Kidney epithelial cell (primary cell): ENCODE measurements at places on chromosomes 4 and X. TPM values are rescaled to one million over a fixed set of nuclear protein-coding genes. Genes with fewer than 3 reads are reported as not detected.

- DNase-seq: no peak
Observed at GRCh38 chrX:39726771-39727170, 371.0 kb downstream of the BCOR start.

- no peak for DNase-seq
Observed at GRCh38 chr4:56730097-56730496, 49.0 kb upstream of the HOPX start.

DNA sequence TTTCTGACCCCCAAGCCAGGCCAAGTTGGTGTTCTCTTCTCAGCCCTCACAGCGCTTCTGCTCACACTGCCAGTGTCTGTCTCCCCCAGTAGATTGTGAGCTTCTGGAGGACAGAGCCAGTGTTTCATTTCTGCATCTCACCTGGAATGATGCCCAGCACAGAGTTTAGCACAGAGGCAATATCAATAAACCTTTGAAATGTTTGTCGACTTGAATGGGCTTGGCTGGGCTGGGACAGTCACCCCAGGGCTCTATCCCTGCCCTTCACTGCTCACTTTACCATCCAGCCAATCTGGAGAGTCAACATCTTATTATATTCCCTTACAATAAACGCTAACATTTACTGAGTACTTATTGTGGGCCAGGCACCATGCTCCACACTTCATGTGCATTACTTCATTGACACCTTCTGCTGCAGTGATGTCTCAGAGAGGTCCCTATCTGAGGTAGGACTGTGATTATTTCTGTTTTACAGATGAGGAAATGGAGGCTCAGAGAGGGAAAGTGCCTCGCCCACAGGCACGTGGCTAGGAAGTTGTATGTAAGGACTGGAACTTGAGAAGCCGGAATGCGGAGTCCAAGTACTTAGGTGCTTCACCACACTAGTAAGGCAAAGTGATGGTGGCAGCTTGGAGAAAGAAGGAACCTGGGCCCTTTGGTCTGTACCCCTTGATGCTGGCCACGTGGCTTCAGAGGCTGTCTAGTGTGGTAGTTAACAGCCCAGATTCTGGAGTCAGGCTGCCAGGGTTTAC, 19.5 kb downstream of the EFNB1 start:
- no peak for DNase-seq

DNA sequence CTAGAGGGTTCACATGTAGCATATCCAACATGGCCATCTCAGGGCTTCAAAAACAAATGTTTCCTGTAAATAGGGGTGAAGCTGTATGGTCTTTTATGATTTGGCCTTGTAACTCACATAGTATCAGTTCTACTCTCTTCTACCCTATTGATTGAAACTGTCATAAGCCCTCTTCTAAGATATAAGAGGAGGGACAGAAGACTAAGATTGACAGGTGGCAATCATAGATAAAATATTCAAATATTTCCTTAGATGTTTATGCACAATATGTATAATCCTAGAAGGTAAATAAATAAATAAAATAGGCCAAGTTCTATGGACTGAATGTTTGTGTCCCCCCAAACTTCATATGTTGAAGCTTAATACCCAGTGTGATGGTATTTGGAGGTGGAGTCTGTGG, 6.9 kb upstream of the BEX3 start:
- DNase-seq: no peak

Gene MCF2
- total RNA-seq: not detected in 2 replicates

- no peak for DNase-seq
Observed at GRCh38 chr4:119321921-119322687, at the start of gene FABP2. TSS of gene FABP2 (minus strand) at chr4:119322138. CDS start at chr4:119322102, 36 bp downstream.

- peak; percentile 47 for DNase-seq
Observed at GRCh38 chrX:56744996-56745395, 16.0 kb downstream of the NBDY start.
